Upper lobe of left lung (tissue), 6 donors: ENCODE measurements at places on chromosomes 4 and X. TPM values are rescaled to one million over a fixed set of nuclear protein-coding genes. Genes with fewer than 3 reads are reported as not detected.

The REPS2 gene
- 26.1 TPM for total RNA-seq

The SPANXC gene
- total RNA-seq = not detected

The KIF4A gene
- 2.6 TPM for total RNA-seq

The DSPP gene
- not detected for total RNA-seq

The MXRA5 gene
- total RNA-seq = 5.2 TPM

The S100P gene
- total RNA-seq = not detected

The ZNF630 gene
- 6.3 TPM for total RNA-seq
